Esophagus squamous epithelium (tissue), 5 donors: ENCODE measurements at places on chromosomes 11 and 22.

DNA sequence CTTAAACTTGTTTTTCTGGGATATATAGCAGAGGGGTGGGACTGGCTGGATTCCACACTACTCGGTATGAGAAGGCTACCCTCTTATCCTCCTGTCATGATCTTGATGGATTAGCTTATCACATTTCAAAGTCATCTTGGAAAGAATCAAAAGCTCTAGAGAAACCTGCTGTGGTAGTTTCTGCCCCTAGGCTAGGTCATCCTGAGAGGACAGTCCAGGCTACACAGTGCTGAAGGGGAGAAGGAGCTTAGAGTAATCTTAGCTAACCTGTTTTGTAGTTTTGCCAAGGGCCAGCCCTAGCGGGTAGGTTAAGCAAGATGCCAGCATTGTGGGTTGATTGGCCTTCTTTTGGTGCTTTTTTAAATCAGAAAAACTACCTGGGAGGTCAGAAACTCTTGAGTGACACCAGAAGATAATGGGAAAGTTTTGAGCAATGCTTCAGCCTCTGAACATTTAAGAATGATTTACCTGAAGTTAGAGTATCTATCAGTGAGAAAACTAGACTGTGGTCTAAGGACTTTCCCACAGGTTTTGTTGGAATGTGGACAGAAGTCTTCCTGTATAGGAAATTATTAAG, 21.3 kb downstream of the PIWIL4 start:
- DNase-seq, result no peak

GRCh38 chr11:33835143-33835878, 56.6 kb downstream of the LMO2 start:
- no peak for DNase-seq

- no peak for DNase-seq
Measured at GRCh38 chr22:28600546-28601143, 79.0 kb downstream of the TTC28 start.

DNA sequence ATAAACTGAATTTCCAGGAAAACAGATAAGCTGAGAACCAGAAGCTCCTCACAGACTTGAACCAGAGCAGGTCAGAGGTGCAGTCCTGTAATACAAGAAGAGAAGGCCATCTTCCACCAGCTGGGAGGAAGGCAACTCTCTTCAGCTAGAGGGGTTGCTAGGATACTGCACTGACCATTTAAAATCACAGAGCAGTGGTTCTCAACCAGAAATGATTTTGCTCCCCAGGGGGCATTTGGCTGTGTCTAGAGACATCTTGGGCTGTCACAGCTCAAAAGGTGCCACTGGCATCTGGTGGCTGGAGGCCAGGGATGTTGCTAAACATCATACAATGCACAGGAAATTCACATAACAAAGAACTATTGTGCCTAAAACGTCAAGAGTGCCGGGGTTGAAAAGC, 17.2 kb downstream of the OPCML start:
- DNase-seq, result no peak

GRCh38 chr11:14184028-14184940, 174.7 kb downstream of the RRAS2 start:
- no peak for DNase-seq

- DNase-seq, result no peak
Measured at GRCh38 chr22:29773233-29773632, 6.1 kb downstream of the UQCR10 start.

DNA sequence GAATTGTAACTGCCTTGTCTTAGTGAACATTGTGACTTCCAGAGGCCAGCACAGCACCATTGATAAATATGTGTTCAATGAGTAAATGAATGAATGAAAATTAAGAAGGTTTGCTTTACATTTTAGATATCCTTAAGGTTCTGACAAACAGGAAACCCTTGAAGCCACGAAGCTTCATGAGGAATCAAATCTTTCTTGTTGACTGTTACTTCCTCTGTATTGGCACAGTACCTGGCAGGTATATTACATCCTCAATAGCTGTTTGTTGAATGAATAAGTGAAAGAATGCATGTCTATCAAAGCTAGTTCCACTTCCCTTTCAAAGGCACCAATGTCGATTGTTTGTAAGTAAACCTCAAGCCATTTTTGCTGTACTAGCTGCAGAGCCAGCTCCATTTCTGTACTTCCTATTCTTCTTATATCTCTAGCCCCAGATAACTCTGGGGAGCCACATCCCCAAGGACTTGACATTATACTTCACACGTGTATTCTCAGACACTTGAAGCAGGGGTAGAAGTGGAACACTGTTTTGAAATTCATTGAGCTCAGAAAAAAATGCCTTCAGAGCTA, 140.3 kb upstream of the RAG2 start:
- DNase-seq, result no peak

DNA sequence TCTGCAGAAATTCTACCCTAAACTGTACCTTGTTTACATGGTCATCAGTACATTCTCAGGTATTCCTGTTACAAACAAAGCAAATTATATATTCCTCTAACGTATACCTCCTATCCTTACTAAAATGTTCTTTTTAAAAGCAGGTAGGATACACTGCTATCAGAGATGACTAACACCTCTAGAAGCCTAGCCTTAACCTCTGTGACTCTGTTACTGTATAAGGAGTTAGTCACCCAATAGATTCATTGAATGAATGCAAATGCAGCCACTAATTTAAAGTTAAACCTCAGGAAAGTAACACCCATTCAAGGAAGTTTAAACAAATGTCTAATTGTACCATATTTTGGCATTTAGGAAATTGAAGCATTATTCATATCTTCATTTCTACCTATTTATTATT, 82.2 kb downstream of the FCHSD2 start:
- DNase-seq, result no peak

DNA sequence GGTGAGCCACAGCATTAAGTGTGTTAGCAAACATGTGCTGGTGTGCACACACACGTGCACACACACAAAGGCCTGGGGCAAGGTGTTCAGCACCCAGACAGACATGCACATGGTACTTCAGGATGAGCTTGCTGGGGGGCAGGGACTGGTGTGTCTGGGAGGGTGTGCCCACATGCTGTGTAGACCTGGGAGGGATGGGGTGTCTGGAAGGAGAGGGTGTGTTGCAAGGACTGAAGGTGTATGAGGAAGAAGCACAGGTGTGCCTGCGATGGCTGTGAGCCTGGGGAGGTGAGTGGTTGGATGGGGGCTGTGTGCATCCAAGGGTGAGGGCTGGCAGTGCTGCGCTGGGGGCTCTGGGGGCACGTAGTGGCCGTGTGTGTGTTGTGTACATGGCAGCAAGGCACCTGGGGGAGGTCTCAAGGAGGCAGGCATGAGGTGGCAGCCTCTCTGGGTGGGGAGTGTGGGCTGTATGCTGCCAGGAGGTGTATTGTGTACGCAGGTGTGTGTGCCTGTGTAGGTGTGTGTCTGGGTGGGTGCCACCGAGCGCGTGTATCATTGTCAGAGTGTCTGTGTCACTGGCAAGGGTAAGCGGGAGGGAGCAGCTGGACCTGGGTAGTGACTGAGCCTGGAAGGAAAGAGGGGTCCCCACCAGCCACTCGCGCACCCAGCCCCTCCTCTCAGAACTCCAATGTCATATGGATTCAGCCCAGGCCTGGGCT, 2.2 kb downstream of the NRXN2 start:
- DNase-seq, result no peak

- no peak for DNase-seq
Measured at GRCh38 chr11:78231962-78232501, 43.3 kb downstream of the USP35 start.

DNA sequence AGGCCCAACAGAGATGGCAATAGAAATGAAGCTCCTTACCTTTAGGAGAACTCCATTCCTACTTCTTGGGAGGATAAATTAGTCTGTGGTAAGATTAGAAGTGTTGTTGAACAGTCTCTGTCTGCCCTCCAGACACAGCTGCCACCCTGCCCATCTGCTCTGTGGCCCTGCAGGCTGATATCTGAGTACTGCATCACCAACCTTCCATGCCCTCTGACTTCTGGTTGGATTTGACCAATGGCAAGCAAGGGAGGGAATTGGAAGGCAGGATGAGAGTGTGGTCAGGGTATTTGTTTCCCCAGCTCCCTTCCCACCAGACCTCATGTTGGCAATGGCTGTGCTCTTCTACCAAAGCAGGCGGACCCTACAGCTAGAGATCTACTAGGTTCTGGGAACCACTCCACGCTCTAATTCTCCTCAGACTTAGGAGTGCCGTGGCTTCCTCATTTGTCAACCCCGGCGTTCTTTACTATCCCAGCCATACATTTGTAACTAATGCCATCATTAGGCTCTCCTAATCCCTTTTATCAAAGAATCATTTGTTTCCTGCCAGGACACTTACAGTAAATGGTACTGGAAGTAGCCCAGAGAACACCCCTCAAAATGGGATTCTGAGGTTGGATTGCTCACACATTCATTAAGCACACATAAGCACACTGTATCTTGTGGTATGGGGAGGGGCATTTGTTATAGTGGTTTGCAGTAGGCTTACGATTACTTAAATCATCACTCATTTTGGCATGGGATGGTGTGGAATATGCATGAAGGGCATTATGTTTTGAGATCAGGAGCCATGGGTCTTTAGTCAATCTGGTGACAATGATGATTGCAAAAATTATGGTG, 35.4 kb upstream of the CD44 start:
- DNase-seq, result no peak

- no peak for DNase-seq
Measured at GRCh38 chr22:27318516-27318915, 483.0 kb downstream of the MN1 start.

GRCh38 chr11:113477321-113477720, 2.1 kb upstream of the DRD2 start:
- no peak for DNase-seq

GRCh38 chr22:40594924-40595323, 41.6 kb downstream of the MRTFA start:
- no peak for DNase-seq

DNA sequence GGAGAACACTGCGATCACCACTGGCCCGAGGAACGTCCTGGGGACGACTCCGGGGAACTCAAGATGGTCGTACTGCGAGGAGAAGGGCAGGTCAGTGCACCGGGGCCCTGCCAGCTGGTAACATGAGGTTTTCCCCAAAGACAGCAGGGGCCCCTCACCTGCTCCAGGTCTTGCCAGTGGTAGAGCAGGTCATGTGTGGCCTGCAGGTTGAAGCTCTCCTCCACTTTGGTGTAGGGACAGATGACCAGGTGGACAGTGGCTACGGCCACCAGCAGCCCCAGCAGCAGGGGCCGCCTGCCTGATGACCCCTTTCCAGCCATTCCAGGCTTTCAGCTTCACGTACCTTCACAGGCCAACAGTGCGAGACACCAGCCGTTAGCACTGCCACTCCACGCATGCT, 4.8 kb downstream of the ALG12 start:
- no peak for DNase-seq

- DNase-seq, result no peak
Measured at GRCh38 chr11:114827736-114828135, 149.4 kb downstream of the NXPE2 start.

GRCh38 chr11:2202071-2202899, 30.7 kb upstream of the TH start:
- DNase-seq, result no peak

GRCh38 chr11:111635706-111636045, 33.4 kb downstream of the SIK2 start:
- DNase-seq, result no peak

DNA sequence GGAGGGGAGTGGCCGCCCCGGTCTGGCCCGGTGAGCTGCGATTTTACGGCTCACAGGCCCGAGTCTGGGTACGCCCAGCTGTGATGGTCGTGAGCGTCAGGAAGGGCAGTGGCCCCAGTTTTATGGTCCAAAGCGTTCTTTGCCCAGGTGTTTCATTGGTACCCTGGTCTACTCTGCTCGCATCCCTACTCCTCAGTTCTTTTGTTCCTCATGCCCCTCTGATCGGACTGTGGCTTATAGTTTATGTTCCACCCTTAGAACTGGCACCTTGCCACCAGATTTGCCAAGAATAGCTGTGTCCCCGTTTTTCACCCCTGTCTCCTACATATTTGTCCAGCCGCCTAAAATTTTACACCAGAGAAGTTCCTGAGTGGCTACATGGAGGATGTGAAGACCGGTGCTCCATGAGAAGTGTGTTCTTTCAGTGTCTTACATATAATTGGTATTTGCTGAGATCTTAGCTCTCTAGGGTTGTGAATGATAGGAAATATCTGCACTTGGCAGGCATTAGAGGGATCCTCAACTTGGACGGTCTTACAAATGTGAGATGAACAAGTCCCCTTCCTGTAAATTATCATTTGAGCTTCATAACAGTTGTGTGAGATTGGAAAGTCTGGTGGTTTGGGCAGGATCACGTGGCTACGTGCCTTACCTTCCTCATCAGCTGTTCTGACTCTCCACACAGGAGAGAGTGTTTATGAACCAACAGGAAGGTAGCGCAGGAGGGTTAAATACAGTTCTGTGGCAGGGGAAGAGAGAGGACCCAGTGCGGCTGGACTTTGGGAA, 1.1 kb downstream of the PANX1 start:
- no peak for DNase-seq

DNA sequence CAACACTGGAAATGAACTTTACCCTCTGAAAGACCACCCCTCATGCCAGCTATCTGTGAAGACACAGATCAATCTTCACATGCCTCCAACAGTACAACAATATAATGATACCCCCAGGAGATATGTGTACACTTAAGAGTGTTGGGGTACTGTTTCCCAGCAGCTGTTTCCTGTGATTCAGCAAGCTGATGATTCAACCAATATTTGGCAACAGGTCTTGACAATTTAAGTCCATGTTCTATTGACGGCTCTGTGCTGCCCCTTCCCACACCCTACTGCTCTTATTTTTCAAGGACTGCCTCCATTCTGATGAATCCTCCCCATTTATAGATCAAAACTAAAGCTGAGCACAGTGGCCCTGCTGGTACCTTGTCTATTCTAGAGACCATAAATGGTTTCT, 6.6 kb downstream of the SNX19 start:
- DNase-seq, result no peak

DNA sequence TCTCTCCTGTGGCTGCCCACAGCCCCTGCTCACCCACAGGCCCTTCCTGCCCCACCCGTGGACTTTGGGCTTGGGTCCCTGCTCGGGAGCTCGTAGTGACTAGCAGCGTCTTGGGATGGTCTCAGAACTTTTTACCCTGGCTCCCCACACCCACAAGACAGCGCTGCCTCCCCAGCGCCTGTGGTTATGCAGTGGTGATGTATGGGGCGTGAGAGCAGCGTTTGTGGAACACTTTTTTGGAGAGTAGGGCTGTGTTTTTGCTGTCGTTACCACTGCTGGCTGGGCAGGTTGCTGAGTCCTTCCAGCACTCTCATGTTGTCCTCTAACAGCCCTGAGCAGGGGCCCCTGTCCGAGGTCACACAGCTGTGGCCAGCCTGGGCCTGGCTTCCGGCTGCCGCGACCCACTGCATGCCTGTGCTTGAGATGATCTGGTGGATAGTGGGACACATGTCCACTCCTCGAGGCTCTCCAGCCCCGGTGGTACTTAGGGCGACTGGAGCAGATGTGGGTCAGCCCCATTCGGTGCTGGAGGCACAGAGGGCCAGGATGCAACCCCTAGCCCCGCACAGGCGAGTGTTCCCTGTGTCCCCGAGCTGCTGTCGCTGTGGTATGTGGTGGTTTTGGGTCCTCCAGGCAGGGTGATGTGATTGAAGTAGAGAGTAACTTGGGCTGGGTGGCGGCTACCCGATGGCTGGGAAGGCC, 7.1 kb upstream of the GRAMD4 start:
- DNase-seq, result no peak

- DNase-seq, result no peak
Measured at GRCh38 chr22:28981818-28982499, 79.7 kb downstream of the C22orf31 start.

GRCh38 chr11:130418756-130419155, 9.7 kb downstream of the ADAMTS8 start:
- DNase-seq, result no peak
